ENCODE measurements at places on chromosomes 12 and 14.

DNA sequence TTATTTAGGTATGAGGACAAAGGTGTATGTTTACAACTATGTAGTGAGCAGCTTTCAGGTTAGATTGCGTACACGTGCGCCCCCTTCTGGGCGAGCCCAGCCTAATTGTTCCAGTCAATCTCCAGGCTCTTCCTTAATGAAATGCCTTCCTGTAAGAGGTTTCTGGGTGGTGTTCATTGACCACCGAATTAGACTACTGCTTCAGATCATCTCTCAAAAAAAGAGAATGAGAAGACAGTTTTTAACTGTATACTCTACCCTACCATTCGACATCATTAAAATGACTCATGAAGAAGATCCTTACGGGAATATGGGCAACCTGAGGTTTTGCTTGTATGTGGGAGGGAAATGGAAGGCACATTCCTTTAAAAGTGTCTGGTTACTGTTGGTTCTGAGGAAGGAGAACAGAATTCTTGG is 2.1 kb downstream of the LUM start:
- DNase-seq, result peak; percentile 43

DNA sequence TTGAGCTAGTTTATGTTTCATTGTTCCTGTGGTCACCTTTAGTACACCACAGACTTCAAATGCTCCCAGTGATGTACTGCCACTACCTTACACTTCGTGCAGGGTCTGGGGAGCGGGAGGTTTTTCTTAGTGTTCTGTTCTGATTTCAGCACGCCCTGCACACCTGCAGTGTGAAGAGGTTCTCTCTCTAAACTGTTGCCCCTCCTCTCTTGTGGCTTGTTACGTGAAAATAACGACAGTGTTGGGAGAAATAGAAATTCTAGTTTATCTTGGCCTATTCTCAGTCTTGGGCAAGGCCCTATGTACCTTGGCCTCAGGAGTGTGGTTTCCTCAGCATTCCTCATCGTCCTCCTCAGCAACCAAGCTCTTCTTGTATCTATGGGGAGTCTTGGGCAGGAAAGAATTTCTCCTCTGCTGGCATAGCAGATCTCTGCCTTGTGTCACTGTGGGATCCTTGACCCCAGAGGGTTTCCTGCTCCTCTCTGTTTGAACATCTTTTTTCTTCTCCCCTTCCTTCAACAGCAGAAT is 48.6 kb downstream of the EIF2S3B start:
- DNase-seq, result no peak

DNA sequence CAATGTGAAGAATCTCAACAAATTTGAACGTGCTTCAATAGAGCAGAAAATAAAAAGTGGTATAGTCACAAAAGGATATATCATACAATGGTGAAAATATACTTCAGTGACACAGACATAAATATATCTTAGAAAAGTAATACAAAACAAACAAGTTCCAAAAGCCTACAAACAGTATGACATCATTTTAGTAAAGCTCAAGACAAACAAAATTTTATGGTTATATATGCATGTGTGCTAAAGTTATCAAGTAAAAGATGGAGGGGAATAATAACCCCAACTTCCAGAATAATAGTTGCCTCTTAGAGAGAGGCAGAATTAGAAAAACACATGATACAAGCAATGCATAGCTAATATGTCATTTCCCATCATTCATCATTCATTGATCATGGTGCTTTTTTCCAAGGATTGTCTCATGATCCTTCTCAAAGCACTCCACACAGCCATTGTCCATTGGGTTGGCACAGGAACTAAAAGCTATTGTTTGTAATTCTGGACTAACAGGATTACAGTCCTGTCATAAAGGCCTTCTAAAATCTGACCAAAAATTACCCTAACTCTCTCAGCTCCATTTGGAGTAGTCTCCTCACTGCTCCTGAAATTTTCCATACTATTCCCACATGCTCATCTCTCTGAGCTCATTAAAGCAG is 59.5 kb downstream of the IFNG-AS1 start:
- DNase-seq, result no peak

- no peak for DNase-seq
Measured at GRCh38 chr12:95424271-95424994, 49.5 kb upstream of the METAP2 start.

DNA sequence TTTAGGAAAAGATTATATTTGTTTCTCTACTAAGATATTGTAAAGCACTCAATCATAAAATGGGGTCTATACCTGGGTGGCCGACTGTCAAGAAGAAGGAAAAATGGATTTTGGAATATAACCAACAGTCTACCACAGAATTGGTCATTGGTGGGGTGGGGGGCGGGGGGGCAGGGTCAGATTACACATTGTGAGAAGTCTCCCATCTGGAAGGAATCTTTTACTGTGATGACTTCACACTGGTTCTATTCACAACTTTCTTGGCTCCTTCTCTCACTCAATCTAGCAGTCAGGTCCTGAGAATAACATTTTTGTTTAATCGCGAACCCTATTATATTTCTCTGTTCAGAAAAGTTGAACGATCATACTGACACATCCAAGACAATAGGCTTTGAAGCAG is 8.7 kb upstream of the CLEC4E start:
- no peak for DNase-seq

DNA sequence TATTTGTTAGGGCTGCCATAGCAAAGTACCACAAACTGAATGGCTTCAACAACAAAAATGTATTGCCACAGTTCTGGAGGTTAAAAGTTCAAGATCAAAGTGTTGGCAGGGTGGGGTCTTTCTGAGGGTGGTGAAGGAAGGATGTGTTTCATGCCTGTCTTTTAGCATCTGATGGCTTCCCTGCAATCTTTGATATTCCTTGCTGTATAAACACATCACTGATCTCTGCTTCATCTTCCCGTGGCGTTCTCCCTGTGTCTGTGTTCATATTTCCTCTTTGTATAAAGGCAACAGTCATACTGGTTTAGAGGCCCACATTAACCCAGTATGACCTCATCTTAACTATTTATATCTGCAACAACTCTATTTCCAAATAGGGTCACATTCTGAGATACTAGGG is 167.5 kb downstream of the BTG1 start:
- DNase-seq, result no peak

GRCh38 chr12:122499991-122500684 is 594 bp downstream of the ZCCHC8 start:
- peak; percentile 72 for DNase-seq

DNA sequence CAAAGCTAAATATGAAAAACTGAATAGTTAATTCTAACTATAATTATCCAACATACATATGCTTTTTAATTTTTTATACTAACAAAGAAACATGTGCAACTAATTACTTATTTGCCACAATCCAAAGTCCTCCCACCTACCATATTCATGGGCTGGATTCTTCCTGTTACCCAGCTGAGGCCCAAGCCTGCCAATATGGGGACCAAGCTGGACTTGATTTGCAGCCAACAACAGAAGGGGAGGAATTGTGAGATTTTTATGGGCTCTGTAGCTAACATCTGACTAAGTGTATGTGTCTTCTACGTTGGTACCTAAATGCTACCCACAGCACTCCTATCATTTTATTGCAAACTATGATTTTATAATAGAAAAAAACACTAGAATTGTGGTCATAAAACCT is 13.1 kb upstream of the ANKS1B start:
- DNase-seq, result no peak

GRCh38 chr12:19744705-19745218 is 305.5 kb downstream of the AEBP2 start:
- DNase-seq, result no peak

- peak; percentile 33 for DNase-seq
Measured at GRCh38 chr12:750366-751191, 1.8 kb upstream of the WNK1 start.

GRCh38 chr12:94616203-94616729 is 34.1 kb downstream of the TMCC3 start:
- no peak for DNase-seq

- DNase-seq, result no peak
Measured at GRCh38 chr12:123055281-123055766, 74.8 kb downstream of the ARL6IP4 start.

GRCh38 chr14:23831596-23831995 is 122.0 kb upstream of the DHRS4 start:
- no peak for DNase-seq

- no peak for DNase-seq
Measured at GRCh38 chr12:48219631-48220030, 16.5 kb upstream of the OR10AD1 start.

- no peak for DNase-seq
Measured at GRCh38 chr12:5546616-5547015, 114.7 kb downstream of the NTF3 start.

DNA sequence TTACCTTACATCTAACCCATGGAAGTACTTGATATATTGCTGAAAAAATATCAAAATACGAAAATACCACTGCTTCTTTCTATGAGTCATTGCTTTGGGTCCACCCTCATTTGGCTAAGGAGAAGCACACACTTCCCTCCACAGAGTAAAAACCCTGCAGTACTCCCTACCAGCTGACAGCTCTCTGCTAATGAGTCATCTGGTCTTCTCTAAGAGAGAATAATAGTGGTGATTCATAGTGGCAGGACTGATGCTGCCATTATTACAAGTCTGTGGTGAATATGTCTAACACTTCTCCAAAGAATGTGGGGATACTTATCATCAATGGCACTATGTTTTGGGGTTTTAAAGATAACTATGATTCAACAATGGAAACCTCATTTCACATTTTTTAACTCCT is 90.7 kb downstream of the PPFIA2 start:
- DNase-seq, result peak; percentile 87

GRCh38 chr12:53737093-53737808 is 10.0 kb upstream of the CALCOCO1 start:
- no peak for DNase-seq

DNA sequence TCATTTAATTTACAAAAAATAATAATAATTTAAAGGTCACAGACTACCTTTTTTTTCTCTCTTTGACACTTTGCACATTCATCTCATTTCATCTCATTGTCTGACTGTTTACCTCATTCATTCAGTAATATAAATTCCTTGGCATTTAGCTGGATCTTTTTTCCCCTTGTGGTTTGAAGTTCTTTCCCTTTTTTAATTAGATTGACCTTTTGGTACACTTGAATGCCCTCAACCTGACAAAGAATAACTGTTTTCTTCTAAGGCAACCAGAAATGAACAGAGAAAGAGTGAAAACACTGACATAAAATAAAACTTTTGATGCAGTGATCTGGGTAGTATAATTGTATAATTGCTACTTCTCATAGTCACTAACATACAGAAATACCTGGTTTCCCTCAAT is 774.9 kb upstream of the NOVA1 start:
- no peak for DNase-seq

- DNase-seq, result no peak
Measured at GRCh38 chr12:114769634-114770033, 85.7 kb upstream of the TBX3 start.

DNA sequence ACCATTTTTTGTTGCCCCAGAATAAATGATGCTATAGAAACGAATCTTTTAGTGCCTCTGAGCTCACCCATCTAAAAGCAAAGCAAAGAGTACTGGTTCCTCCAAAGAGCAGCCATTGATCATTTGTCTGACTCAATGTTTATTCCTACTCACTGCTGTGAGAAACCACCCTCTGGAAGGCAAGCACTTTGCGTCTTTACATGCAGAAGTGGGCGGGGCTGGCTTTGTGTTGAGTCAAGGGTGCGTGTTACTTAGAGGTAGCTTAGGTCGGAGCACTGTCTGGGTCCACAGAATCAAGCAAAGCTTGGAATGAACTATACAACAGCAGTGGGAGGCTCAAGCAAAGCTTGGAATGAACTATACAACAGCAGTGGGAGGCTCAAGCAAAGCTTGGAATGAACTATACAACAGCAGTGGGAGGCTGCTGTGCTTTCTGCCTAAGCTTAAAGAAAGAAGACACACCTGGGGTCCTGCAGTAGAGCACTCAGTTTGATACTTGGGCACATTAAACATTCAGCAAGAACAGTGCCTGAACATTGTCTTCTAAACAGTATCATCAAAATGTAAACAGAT is 77.2 kb upstream of the PRICKLE1 start:
- DNase-seq, result peak; percentile 20

DNA sequence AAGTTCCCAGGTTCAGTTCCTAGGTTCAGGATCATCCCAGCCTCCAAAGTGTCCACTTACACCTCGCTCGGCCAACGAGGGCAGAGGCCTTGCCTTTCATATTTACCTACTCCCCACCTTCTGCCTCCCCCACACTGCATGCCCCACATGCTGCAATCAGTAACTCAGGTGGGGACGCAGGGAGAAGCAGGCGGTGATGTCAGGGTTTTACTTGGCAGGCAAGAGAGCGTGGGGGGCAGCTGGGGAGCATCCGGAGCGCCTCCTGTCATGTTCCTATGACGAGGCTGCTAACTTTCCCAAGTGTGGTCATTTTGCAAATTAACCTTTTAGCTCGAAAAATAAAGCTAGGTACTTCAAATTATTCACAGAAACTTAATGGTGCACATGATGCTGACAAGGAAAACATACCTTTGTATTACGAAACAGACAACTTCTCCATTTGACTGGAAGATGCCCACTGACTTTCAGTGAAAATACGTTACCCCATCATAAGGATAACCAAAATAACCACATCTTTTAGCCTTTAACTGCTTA is 53.8 kb downstream of the SETD3 start:
- DNase-seq, result no peak

GRCh38 chr14:34562776-34563150 is 23.3 kb upstream of the EAPP start:
- no peak for DNase-seq

DNA sequence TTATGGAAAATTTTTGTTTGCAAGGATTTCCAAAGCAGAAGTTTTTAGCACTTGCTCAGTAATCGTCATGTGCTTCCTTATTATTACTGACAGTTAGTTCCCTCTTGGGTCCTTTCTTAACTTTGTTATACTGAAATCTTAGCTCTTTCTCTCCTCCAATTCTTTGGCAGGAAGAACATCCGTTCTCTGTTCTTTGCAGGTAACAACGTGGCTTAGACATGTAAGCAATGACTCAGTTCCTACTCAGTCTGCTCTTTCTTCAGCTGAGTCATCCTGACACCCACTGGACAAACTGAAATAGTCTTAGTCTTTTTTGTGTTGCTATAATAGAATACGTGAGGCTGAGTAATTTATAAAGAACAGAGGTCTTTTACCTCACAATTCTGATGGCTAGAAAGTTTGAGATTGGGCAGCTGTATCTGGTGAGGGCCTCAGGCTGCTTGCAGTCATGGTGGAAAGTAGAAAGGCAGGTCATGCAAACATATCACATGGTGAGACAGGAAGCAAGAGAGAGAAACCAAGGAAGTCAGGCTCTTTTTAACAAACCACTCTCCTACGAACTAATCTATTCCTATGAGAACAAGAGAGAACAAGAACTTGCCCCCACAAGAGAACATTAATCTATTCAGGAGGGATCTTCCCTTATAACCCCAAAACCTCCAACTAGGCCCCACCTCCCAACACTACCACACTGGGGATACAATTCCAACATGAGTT is 49.2 kb downstream of the TESPA1 start:
- peak; percentile 94 for DNase-seq

GRCh38 chr12:73240110-73240509 is 967.9 kb downstream of the TRHDE start:
- no peak for DNase-seq

- no peak for DNase-seq
Measured at GRCh38 chr12:13691598-13691997, 289.8 kb downstream of the GRIN2B start.

GRCh38 chr14:95829321-95829720 is 47.3 kb upstream of the TUNAR start:
- DNase-seq, result no peak

Measured in RKO (cell line).